ENCODE measurements at places on chromosomes 1 and 21.
A peak's percentile ranks its signal among the peaks of the same experiment; 100 is the strongest.

DNA sequence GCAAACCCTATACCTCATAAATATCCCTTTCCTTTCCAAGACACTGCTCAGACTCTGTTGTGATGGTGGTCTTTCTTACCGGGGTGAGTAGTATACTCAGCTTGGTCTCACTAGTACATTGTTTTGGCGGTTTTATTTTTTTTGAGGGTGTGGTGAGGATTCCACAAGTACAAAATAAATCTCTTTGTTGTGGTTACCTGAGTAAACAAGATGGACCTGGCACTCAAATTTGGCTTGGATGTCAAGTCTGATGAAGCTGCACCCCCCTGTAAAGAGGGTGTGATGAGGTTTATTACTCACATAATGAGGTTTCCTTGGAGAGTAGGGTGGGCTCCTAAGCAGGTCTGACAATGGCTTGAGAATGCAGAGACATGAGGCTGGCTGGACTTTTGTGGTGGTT, 68.2 kb upstream of the KCNJ6 start:
- DNase-seq = no peak

DNA sequence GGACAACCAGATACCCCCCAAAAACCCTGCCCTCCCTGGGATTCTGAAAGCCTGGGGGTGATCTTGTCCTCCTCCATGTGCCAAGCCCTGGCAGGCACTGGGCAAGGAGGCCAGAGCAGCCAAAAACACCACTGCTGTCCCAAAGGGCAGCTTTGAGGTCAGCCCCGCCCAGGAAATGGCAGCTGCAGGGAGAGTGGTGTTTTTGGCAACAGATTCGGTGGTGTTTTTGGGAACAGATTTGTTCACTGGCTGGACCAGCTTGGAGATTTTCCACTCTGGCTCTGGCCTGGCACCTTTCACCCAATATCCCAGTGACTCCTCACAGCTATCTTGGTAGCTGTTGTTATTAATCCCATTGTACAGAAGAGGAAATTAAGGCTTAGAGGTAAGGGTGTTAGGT, 34.7 kb downstream of the LRP8 start:
- peak; percentile 20 for DNase-seq

GRCh38 chr21:34890724-34891612, 158.1 kb downstream of the RUNX1 start:
- no peak for DNase-seq

DNA sequence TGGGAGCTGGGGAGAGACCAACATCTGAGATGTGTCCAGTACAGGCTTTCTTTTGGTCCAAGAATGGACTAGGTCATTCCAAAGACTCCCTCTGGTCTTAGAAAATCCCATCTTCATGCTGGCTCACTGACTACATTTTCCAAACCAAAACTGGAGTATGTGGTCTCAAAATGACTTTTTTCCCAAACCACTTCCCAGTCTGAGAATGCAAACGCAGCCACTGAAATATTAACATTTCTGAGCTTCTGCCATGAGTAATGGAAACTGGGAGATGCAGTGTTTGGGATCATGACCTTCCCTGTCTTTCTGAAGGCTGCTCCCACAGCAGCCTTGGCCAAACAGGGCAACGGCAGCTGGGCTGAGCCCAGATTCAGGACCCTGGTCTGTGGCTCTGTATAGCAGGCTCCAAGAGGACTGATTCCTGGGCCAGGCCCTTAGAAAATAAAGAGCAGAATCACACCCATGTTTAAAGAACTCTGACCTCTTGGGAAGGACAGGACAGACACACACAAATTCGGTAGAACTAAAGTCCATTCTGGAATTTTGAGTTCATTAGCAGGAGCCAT, 62.1 kb upstream of the CNTN2 start:
- no peak for DNase-seq

- DNase-seq = no peak
Observed at GRCh38 chr1:89900791-89901708, 80.2 kb downstream of the LRRC8D start.

GRCh38 chr1:67226688-67227087, 60.4 kb downstream of the IL23R start:
- no peak for DNase-seq

DNA sequence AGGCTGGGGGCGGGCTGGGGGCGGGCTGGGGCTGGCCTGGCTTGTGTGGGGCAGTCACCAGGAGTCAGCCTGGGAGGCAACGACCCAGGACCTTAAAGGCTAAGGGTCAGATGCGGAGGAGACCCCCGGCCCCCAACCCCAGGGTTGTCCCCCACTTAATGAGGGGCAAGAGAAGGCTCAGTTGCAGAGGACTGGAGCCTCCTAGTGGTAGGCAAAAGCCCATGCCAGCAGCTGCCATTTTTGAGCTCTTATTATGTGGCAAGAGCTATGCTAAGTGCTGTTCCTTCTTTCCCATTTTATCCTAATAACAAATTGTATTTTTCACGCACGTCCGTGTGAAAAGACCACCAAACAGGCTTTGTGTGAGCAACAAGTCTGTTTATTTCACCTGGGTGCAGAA, 8.0 kb downstream of the KIAA1614 start:
- no peak for DNase-seq

DNA sequence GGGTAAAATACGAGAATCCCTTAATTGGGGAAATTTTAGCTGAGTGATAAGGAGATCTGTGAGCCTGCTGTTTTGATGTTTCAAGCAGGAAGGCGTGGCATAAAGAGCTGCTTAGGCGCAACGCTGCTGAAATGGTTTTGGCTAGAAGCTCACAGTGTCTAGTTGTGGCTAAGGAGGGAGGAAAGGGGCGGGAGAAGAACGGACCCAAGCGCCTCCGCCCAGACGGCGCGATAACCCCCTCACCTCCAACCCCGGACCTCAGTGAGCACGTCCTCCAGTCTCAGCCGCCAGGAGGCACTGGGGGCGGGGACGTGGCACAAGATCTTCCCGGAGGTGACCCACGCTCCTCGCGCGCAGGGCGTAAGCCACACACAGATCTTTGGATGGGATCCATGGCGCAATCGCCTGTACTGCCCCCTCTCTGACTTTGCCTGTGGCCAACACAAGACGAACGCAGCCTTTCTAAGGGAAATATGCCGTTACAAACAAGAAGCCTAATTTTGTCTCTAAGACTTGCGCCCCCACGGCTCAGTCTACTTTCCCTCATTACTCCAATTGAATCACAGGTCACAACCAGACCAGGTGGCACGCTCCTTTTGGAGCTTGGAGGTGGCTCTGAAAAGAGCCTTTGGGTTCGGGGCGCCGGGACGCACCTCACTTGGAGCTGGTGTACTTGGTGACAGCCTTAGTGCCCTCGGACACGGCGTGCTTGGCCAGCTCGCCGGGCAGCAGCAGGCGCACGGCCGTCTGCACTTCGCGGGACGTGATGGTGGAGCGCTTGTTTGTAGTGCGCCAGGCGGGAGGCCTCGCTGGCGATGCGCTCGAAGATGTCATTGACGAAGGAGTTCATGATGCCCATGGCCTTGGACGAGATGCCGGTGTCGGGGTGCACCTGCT, 23.4 kb upstream of the RNF187 start:
- DNase-seq = no peak

DNA sequence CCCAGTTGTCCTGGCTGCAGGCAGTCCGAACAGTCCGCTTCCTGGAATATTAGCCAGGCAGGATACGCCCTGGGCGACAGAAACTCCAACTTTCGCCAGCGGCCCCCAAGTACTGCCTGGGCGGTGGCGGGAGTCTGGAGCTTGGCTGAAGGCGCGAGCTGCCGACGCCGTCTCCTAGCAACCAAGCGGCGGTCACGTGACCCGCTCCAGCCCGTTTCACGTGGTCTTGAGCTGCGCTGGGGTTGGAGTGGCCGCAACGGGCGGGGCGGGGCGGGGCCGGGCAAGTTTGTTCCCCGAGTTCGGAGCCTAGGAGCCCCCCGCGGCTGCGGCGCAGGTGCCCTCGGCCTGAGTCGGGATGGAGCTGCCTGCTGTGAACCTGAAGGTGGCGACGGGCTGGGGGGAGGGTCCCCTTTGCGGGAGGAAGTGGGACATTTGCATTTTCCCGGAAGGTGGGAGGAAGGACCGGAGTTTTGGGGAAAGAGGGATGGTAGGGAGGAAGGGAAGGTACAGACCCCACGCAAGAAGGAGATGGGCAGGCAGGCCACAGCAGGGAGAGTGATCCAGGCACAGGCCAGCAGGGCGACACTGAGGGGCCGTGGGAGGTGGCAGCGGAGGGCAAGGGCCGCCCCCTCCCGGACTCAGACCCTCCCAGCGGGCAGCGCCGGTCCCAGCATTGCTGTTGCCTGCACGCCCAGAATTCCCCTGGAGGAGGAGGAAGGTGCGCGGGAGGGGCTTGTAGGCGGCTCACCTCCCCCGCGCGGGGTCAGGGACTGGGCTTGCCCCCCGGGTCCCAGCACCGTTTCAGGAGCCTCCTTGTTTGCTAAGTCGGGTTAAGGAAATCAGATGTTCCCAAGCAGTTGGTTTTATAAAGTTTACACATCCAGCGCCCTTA, at the start of gene AGTRAP:
TSS of gene AGTRAP (plus strand) at position 283 of the 892 bp plus-strand sequence. CDS start at position 356, 73 bp downstream.
- DNase-seq = peak; percentile 82

DNA sequence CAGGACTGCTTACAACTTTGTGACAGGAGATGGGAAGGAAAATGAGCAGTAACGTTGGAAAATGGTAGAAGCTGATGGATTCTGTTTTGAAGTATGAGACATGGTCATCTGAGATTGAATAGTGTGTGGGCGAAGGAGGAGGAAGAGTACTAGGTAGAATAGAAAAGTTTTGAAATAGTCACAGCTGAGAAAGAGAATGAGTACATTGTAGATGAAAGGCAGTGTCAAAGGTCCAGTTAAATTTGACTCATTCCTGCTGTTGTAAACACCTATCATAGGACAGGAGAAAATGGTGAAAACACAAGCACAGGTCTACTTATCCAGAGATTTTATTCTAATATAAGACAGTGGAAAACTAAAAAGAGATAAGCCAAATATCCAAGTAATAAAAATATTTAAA, 56.8 kb upstream of the CFHR3 start:
- no peak for DNase-seq

DNA sequence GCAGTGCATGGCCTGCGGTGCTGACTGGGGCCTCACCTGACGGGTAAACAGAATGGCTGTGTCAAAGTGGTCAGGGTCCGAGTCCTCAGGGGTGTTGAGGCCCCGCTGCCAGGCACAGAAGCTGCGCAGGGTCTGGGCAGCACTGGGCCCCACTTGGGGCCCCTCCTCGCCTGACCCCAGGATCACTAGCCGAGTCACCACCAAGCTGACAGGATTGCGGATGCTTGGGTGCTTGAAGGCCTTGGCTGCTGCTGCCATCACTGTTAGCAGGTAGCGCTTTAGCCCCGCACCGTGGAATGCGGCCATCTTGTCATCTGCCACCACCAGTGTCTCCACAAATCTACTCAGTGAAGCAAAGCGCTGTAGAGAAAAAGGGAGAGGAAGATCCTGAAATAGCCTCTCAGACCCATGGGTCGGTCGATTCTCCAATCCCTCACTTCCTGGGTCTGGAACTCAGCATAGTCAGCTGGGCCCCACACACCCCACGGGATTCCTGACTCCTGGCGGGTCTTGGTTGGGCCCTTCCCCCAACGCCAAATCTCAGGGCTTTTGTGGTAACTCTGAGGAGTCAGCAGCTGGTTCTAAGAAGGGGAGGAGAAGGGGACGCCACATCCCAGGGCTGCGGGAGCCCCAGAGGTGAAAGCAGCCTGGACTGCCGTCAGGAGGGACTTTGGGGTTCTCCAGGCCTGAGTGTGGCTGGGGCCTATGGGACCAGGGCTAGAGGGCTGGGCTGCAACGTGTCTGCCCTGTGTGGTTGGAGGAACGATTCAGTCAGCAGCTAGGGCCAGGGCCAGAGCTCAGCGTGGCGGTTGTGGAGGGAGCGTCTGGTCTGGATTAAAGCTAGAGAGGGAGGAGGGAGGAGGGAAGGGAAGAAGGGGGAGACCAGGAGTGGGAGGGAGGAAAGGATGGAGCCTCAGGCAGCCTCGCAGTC, 2.1 kb downstream of the ADAMTS4 start:
- peak; percentile 63 for DNase-seq

DNA sequence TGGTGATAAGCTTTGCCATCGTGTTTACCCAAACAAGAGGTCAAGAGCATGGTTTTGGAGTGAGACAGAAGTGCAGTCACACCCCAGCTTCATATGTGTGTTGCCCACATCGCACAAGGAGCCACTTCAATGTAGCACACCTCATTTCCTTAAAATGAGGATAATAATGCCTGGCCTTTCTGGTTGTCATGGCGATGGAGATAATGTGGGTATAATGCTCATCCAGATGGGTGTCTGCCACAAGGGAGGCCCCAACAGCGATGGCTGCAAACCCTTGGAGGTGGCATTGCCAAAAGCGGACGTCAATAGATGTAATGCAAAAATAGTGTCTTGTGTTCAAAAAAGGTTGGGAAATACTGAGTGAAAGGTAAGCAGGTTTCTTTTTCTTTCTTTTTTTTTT, 83.1 kb upstream of the AJAP1 start:
- no peak for DNase-seq

DNA sequence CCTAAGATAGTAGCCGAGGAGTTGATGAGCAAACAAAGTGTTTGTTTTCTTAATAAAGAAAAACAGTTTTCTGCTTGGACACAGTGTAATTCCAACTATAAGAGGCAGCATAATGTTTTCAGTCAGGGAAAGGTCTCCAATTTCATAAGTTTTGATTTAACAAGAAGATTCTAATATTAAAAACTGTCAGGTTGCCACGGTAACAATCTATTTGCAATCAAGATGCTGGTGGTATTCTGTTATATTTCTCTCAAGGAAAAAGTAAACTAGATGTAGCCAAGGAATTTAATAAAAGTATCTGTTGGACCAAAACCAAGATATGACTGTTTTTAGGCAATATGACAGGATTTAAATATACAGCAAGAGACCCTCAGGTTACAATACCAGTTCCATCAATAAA, 211.7 kb downstream of the SMYD3 start:
- no peak for DNase-seq

GRCh38 chr1:109369167-109369746, 28.5 kb downstream of the SORT1 start:
- DNase-seq = peak; percentile 69

DNA sequence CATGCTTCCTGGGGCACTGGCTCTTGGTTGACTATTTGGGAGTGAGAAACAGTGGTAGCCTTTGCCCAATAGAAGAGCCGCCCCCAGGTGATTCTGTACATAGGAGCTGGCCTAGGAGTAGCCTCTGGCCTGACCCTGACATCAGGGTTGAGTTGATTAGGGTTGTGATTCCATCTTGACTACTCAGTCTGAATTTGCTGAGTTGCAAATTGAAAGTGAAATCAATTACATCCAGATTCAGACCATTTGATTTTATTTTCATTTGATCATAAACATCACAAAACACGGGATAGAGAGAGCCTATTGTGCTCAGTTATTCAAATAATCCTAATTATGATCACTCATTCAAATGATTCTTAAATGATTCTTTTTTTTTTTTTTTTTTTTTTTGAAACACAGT, 253.2 kb downstream of the KIF26B start:
- DNase-seq = no peak
